ENCODE measurements at places on chromosomes 16 and 17.

DNA sequence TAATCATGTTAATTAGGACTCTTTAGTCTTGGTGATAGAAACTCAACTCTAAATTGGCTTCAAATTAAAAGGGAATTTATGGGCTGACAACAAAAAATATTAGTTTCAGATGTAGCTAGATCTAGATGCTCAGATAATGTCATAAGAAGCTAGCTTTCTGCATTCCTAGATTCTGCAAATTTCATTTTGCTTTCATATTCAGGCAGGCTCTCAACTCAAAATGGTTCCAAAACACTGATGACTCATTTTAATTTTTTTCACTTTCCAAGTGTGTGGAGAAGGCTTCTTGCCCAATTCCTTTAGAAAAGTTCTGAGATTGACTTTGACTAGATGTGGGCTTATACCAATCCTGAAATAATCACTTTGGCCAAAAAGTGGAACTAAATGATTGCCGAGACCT, 236.7 kb upstream of the GOT2 start:
- no peak for DNase-seq

DNA sequence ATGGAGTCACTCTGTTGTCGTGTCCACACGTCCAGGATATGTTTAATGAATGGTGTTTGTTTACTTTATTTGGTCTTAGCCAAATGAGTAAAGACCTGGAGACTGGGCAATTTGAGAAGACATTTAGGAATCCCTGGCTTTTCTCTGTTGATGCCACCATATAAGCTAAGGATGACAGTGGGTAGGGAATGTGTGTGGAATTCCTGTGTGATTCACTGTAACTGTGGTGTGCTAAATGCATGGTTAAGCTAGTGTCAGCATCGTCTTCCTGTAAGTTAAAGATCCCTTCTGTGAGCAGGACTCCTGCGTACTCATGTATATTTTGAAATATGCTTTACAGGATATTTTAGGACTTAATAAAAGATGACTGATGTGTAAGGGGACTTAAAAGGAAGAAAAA, 26.4 kb downstream of the GOSR1 start:
- no peak for DNase-seq

DNA sequence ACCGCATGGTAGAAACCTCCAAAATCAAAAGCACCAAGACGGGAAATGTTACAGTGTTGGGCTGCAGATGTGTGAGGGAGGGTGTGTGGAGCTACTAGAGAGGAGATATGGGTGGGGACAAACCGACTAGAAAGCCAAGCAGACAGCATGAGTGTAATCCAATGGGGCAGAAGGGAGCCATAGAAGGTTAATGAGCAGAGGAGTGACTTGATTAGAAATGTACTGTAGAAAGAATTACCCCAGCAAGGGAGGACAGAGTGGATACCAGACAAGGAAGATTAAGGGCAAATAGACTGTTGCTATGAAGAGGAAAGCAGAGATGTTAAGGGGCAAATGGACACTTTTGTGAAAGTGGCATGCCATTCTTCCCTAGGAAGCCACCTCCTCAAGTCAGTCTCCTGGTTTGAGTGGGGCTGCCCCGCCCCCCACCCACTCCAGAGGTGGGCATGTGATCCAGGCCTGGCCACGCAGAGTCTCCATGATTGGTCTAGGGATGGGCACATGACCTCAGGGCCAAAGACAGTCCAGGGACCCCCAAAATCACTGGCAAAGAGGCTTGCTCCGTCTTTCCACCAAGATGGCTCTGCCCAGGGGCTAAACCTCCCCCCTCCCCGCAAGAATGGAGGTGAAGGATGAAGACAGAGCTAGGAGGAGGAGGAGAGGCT, 4.3 kb downstream of the COTL1 start:
- DNase-seq, result no peak

DNA sequence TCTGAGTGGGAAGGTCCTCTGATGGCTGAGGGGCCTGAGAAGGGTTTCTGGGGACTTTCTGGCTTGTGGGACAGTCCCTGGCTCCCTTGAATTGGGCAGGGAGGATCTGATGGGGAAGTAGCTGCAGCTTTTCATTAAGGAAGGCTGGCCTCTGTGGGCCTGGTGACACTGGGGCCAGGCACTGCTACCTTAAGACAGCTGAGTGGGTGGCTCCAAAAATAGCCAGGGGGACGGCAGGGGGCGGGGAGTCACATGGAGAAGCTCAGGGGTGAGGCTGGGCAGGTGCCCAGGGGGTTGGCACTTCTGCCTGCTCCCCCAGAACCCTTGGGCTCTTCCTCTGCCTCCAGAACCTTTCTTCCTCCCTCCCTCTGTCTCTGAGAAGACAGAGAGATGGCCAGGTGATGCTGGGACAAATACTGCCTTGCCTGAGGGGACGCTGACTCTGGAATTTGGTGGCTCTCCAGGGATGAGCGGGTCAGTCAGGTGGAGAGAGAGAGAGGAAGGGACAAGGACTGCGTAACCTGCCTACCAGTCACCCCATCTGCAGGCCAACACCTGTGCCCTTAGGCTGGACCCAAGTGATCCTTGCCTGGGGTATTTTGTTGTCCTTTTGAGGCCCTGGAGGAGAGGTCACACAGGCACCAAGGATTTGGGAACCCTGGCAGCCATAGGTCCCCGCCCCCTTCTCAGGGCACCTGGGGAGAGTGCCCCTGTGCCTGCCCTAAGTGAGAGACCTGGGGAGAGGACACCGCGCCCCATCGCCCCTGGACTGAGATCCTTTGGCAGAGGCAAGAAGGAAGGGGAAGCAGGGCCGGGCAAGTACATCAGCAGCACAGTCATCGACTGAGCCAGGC, 1.7 kb upstream of the SGCA start:
- no peak for DNase-seq

GRCh38 chr16:21301895-21302291, 23.8 kb upstream of the CRYM start:
- no peak for DNase-seq

GRCh38 chr16:78490847-78491246, 391.4 kb downstream of the WWOX start:
- DNase-seq, result no peak

DNA sequence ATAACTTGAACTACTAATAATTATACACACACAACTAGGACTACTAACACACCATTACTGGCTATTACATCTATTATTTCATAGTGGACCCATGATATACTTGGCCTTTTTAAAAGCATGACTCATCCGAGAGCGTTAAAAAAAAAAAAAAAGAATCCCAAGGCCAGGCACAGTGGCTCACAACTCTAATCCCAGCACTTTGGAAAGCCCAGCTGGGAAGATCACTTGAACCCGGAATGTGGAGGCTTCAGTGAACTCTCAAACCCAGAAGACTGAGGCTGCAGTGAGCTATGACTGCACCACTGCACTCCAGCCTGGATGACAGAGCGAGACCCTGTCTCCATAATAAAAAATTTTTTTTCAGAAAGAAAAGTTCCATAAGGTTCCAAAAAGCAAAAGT, 3.1 kb downstream of the GLG1 start:
- no peak for DNase-seq

GRCh38 chr16:23064639-23065038, 84.6 kb downstream of the USP31 start:
- no peak for DNase-seq

DNA sequence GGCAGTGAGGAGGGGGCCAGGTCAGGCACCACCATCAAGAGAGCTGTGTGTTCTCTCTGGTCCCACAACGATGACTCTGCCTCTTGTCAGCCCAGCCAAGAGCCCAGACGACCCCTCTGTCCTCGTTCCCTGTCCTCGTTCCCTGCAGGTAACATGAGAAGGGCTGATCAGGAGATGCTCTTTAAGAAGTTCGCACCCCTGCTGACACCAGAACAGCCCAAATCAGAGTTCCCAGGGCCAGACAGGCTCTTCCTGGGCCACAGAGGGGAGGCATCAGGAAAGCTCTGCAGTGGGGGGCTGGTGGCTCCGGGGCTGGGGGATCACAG, 13.5 kb upstream of the DNAI2 start:
- DNase-seq, result no peak

DNA sequence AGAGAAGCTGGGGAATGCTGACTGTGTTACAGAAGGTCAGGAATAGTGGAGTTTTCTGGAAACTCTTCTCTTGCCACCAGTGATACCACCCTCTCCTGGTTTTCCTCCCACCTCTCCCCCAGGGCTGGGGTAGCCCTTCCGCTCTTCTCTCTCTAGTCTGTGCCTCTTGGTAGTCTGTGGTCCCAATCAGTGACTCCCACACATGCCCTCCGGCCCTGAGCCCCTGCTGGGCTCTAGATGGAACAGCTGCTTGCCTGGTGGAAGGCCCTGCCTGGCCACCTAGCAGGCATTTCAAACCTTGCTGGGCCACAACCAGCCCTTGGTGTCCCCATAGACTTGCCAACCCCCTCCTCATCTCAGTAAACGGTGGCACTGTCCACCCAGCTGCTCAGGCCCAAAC, 15.2 kb upstream of the MTSS2 start:
- no peak for DNase-seq

- DNase-seq, result no peak
Observed at GRCh38 chr17:17356149-17356930, 53.2 kb downstream of the NT5M start.

DNA sequence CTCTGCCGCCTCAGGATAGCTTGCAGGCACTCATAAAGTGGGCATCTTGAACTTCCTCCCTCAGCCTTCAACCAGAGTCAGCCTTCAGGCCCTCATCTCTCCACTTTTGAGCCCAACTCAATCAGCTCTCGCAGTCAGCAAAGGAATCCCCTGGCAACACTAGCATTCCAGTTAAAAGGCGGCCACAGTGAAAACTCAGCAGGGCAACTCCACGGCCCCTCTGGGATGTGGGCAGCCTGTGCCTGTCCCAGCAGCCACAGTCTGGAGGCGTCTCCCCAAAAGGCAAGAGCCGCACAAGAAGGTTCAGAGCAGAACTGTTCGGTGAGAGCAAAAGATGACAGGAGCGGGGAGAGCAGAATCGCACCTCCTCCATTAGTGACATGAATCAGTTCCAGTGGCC, 9.0 kb downstream of the TMEM11 start:
- no peak for DNase-seq

GRCh38 chr16:10738231-10739077, 5.2 kb upstream of the NUBP1 start:
- peak; percentile 32 for DNase-seq

GRCh38 chr16:85479972-85480726, 133.0 kb upstream of the GSE1 start:
- DNase-seq, result no peak

- DNase-seq, result no peak
Observed at GRCh38 chr17:80261159-80261894, 675 bp downstream of the RNF213 start.

Data from kidney epithelial cell (primary cell).